ENCODE measurements at places on chromosomes 7 and 10.

- no peak for DNase-seq
Observed at GRCh38 chr10:114550756-114551635, 107.1 kb downstream of the ABLIM1 start.

- DNase-seq = no peak
Observed at GRCh38 chr10:49318755-49319154, 19.8 kb downstream of the C10orf71 start.

- DNase-seq = no peak
Observed at GRCh38 chr7:144019457-144019856, 19.3 kb downstream of the OR6B1 start.

DNA sequence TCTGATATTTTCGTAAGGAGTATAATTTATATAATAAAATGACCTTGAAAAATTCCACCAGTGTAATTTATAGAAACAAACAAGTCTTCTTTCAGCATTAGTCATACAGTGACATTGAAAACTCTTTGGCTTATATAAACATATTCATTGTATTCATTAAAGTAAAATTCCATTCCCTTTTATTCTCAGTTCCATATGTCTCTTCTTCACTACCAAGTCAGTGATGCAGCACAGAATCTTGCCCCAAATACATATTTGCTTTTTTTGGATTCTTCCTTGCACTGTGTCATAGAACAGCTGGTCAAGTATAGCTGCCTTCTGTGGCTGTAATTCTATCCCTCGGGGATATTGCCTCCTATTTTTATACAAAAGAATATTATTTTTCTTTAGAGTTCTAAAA is 884.5 kb upstream of the POT1 start:
- DNase-seq = no peak

DNA sequence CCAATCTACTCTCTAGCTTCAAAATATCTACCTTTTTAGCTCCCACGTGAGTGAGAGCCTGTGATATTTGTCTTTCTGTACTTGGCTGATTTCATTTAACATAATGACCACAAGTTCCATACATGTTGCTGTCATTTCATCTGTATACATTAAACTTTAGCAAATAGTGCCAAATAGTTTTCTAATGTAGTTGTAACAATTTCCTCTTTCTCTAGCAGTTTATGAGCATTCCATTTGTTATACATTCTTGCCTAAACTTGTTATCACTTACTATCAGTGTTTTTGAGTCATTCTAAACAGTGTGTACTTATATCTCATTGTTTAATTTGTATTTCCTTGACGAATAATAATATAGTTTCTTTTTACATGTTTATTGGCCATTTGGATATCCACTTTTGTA is 77.2 kb downstream of the NEUROD6 start:
- DNase-seq = no peak

- no peak for DNase-seq
Observed at GRCh38 chr10:116043861-116044260, 229.1 kb downstream of the GFRA1 start.

DNA sequence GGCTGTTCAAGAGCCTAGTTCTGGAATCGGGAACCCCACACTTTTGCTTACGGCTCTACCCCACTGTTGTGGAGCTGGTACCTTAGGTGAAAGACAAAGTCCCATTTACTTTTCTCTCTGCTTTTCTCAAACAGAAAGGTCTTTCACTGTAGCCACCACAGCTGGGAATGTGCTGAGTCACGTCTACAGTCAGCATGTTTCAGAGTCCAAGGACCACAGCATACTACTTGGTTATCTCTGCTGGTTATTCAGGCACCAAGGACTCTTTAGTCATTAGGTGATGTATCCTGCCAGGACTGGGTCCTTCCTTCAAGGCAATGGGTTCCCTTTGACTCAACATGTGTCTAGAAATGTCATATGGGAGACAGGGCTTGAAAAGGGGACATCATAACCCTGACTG is 266.8 kb upstream of the STEAP1 start:
- DNase-seq = no peak

GRCh38 chr7:112874909-112875308 is 84.7 kb upstream of the TMEM168 start:
- DNase-seq = no peak

- DNase-seq = no peak
Observed at GRCh38 chr10:119207713-119208552, 562 bp downstream of the GRK5 start.

DNA sequence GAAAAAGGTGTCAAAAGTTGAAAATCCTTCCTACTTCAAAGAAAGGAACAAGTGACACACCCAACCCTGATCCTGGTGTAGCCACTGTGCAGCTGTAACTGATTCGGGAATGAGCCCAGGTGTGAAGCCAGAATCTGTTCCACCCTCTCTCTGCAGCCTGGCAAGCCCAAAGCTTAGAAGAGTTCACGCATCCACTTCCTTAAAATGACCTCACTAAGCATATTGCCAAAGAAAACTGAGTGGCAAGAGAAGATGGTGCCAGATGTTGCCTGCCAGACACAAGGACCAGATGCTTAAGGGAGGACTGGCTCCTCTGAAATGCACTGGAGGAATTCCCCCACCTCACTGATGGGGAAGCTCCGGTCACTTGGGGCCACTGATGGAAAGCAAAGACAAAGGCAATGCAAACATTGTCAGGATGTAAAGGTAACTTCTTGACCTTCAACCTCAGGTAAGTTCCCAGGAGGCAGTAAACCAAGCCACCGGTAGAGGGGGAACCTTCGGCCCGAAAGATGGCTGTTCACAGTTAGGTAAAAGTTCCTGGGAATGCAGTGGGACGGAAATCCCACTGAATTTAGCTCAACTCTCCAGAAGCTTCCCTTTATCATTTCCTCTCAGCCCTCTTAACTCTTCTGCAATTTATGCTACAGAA is 554.9 kb downstream of the KCNMA1 start:
- DNase-seq = no peak

DNA sequence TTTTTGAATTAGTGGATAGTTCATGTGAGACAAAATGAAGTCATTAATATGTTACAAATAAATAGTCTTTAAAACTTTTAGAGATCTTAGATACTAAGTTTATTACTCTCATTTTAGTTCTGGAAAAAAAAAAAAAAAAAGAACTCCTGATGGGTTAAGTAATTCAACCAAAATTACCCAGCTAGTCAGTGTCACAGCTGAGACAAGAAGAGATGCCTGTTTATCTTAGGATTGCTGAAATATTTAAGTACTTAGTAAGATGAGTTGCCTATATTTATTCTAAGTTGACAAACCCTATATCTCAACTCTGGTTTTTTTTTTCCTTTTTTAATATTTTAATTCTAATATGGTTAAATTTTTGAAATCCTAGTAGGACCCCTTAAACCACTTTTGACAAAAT is 781.0 kb upstream of the LRRN3 start:
- DNase-seq = no peak

DNA sequence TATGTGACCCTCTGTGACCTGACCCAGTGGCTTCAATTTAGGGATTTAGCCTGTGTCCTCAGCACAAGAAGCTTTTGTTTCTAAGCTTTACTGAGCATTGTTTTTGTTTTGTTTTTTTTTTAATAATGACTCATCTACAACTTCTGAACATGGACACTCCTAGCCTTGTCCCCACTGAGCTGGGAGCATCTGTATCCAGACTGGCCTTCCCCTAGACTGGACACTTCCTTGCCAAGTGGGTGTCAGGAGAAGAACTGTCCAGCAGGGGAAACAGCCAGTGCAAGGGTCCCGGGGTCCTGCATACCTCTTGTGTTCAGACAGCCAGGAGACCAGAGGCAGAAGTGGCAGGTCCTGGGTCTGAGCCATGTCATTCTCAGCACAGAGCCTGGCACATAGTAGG is 108.6 kb downstream of the TMEM130 start:
- no peak for DNase-seq

GRCh38 chr7:95593343-95593742 is 3.0 kb downstream of the PDK4 start:
- DNase-seq = no peak
